NCI-H82 (cell line): ENCODE measurements at places on chromosomes 2 and 18.
A peak's percentile ranks its signal among the peaks of the same experiment; 100 is the strongest.

GRCh38 chr18:48676346-48676745 lies 137.5 kb downstream of the CTIF start:
- DNase-seq = no peak

GRCh38 chr2:120605231-120605935 lies 130.3 kb upstream of the GLI2 start:
- DNase-seq = peak; percentile 11

DNA sequence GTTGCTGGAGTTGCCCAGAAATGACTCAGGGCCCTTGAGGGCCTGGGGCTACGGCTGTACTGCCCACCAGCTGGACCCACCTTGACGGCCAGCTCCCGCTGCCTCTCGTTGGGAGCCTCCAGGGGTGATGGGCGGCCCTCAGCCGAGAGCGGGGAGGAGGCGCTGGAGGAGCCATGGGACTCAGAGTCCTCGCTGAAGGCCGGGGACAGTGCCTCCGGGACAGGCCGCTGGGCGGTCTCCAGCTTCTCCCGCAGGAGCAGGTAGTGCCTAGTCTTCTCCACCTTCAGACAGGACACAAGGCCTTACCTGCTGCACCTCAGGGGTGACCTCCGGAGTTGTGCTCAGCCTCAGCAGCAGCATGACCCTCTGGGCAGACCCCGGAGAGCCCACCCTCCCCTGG lies 30.7 kb downstream of the AQP12A start:
- no peak for DNase-seq

GRCh38 chr2:96164459-96165184 lies 19.4 kb upstream of the DUSP2 start:
- peak; percentile 51 for DNase-seq

DNA sequence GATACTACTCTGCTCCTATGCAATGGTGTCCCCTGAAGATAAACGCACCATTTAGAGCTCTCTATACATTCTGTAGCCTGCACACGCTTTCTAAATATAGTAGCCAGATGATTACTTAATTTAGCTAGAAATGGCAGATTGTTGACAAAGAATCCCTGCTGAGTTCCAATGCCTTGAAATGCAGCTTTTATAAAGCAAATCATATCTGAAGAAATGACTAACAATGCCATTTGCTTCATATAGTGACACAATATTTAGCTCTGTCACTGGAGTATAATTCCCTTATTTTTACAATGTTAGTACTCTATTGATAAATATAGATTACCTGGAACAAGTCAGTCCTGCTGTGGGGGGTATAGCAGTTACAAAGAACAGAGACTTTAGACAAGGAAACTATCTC lies 166.2 kb downstream of the CDCA7 start:
- no peak for DNase-seq

DNA sequence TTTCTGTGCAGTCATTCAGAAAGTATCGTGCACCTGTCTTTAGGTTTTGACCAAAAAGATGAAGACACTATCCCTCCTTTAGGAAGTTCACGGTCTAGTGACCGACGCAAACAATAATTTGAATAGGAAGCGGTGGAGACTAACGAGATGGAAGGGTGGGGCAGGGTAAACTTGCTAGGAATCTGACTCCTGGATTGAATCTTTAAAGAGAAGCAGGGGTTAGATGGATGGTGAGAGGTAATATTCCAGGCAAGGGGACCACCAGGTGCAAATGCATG lies 651 bp upstream of the TXNL1 start:
- peak; percentile 32 for DNase-seq
